Glutamatergic neuron (in vitro differentiated cells): ENCODE measurements at places on chromosomes 2 and 18. TPM values are rescaled to one million over a fixed set of nuclear protein-coding genes. Genes with fewer than 3 reads are reported as not detected.

GRCh38 chr2:224381521-224382279 is 20.2 kb downstream of the FAM124B start:
- no peak for DNase-seq

GRCh38 chr2:60475123-60475830 is 78.2 kb downstream of the BCL11A start:
- DNase-seq, result no peak

- DNase-seq, result no peak
Observed at GRCh38 chr2:191666226-191666625, 11.7 kb upstream of the NABP1 start.

GRCh38 chr18:12334863-12335262 is 26.8 kb downstream of the TUBB6 start:
- DNase-seq, result no peak

- DNase-seq, result peak; percentile 25
Observed at GRCh38 chr2:263774-264492, at the start of gene SH3YL1. TSS of gene SH3YL1 (minus strand) at chr2:264032. CDS start at chr2:263984, 48 bp downstream.

GRCh38 chr2:119517433-119517832 is 6.8 kb downstream of the SCTR start:
- peak; percentile 80 for DNase-seq

- DNase-seq, result no peak
Observed at GRCh38 chr18:44779753-44780292, 99.1 kb downstream of the SETBP1 start.

DNA sequence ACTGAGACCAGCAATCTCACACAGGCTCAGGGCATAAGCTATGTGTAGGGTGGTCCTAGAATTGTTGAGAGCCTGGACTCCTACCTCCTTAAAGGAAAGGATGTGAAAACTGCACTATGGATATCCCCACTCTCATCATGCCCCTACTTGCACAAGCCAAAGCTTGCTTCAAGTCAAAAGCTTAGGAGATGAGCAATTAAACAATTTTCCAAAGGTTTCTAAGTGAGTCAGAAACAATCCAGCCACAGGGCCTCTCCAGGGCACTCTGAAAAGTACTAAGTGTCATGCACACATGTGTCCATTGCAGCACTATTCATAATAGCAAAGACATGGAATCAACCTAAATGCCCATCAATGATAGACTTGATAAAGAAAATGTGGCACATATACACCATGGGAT is 215.4 kb downstream of the AFF3 start:
- no peak for DNase-seq

- DNase-seq, result peak; percentile 82
Observed at GRCh38 chr2:181683518-181684453, 3.5 kb upstream of the NEUROD1 start.

DNA sequence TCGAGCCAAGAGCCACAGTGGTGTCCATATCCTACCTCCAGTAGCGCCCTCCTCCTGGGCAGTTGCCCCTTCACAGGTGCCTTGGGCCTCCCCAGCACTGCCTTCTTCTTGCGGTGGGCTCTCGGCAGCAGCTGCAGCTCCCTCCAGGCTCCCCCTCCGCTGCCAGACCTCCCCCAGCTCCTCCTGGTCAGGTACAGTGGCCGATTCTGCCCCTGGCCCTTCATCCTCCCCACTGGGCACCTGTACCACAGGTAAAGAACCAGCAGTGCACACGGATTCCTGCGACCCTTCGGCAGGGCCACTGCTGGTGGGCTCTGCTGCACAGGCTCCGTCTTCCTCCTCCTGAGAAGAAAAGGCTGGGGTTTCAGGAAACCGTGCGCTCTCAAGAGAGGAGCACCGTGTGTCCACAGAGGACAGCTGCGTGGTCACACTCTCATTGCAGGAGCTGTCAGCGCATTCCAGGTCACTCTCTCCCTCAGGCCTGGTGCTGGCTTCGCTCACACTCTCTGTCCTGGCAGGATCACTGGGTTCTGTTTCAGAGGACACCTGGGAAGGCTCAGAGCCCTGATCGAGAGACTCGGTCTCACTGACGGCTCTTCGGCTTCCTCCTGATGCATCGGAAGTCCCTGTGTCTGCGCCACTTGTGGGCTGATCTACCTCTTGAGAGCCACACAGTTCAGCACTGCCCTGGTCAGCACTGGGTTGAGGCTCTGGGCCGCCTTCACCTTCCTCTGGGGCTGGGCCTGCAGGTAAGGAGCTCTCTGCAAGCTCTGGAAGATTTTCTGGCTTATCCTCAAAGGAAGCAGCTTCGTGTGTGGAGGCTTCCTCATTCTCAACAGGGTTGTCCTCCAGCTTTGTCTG is 147.4 kb upstream of the STK17B start:
- no peak for DNase-seq

- no peak for DNase-seq
Observed at GRCh38 chr18:76212960-76213359, 282.1 kb downstream of the ZNF516 start.

GRCh38 chr18:45231617-45232016 is 383.7 kb upstream of the SLC14A2 start:
- no peak for DNase-seq

The PLGLB1 gene
- 5.4 TPM for total RNA-seq

The SERPINB11 gene
- total RNA-seq, result not detected

The PLCL1 gene
- total RNA-seq, result 28.8 TPM

The RIT2 gene
- total RNA-seq, result not detected

The ALLC gene
- not detected for total RNA-seq

The VWC2L gene
- total RNA-seq, result 0.15 TPM

The FBXO48 gene
- 0.81 TPM for total RNA-seq
